Stimulated activated CD4-positive, alpha-beta T cell treated with anti-CD3 and anti-CD28 coated beads, TNF-alpha, amount 100 ng/mL, for 1 hour (primary cell): ENCODE measurements at places on chromosomes 5 and 9.
A peak's percentile ranks its signal among the peaks of the same experiment; 100 is the strongest.

- no peak for DNase-seq
Measured at GRCh38 chr5:125552486-125552885, 806.0 kb upstream of the ZNF608 start.

GRCh38 chr5:139774980-139775661 is 20.5 kb upstream of the PSD2 start:
- peak; percentile 19 for DNase-seq

GRCh38 chr5:13249854-13250253 is 694.6 kb downstream of the DNAH5 start:
- no peak for DNase-seq

- DNase-seq: no peak
Measured at GRCh38 chr5:60333005-60333571, 366.9 kb downstream of the DEPDC1B start.

DNA sequence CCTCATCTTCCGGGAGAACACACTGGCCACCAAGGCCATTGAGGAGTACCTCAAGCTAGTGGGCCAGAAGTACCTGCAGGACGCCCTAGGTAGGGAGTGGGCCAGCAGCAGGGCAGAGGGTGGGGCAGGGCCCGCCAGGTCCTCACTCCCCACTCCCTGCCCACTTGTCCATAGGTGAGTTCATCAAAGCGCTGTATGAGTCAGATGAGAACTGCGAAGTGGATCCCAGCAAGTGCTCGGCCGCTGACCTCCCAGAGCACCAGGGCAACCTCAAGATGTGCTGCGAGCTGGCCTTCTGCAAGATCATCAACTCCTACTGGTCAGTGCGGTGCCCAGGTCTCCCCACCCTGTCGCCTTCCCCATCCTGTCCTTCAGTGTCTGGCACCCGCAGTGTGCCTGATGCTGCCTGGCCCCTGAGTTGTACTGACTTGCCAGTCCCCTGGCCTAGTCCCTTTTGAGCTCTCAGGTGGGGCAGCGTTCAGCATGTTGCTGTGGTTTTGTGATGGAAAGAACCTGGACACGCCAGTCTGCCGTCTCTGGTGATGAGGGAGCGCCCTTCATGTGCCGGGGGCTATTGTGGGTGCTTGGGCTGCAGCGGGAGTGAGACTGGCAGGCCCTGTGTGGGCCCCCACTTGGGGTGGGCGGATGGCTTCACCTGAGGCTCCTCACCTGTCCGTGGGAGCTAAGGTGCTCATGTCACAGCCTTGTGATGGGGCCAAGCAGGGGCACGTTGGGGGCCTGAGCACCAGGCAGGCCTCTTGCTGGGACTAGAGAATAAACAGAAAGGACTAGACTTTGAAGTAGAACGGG is 112.3 kb downstream of the DAB2IP start:
- no peak for DNase-seq

DNA sequence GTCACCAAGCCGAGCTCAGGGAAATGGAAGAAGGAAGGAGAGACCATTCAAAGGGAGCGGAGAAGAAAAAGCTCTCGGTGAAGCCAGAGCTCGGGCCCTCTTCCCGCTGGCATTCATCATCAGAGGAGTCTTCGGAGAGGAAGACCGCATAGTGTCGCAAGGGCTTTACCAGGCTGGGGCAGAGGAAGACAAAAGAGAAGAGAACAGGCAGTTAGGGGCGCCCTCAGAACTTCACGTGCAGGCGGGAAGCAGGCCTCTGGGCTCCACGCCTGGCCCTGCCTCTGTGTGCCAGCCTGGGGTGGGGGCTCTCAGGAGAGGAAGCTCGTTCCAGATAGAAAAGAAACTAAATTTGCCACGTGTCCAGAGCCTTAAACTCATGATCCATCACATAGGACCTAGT is 31.7 kb downstream of the CRB2 start:
- no peak for DNase-seq

- no peak for DNase-seq
Measured at GRCh38 chr5:61200582-61201155, 38.4 kb upstream of the SMIM15 start.

- DNase-seq: no peak
Measured at GRCh38 chr5:150137168-150137957, 18.3 kb downstream of the PDGFRB start.

DNA sequence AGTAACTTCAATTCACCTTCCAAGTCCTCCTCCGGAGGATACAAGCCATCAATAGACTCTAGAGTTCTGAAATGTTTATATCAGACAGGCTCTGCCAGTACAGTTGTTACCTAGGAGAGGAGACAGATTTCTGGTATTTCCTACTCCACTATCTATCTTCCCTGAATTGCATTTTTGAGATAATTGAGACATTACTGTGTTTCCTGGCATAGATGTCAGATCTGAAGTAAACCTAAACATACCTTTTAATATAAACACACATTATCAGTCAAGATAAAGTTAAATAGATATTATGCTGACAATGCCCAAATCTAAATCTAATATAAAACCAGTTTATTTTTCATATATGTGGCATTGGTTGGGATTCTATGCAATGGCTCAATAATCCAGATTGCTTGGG is 8.2 kb upstream of the TYRP1 start:
- no peak for DNase-seq

GRCh38 chr5:150353032-150353675 is 4.3 kb upstream of the TCOF1 start:
- no peak for DNase-seq

DNA sequence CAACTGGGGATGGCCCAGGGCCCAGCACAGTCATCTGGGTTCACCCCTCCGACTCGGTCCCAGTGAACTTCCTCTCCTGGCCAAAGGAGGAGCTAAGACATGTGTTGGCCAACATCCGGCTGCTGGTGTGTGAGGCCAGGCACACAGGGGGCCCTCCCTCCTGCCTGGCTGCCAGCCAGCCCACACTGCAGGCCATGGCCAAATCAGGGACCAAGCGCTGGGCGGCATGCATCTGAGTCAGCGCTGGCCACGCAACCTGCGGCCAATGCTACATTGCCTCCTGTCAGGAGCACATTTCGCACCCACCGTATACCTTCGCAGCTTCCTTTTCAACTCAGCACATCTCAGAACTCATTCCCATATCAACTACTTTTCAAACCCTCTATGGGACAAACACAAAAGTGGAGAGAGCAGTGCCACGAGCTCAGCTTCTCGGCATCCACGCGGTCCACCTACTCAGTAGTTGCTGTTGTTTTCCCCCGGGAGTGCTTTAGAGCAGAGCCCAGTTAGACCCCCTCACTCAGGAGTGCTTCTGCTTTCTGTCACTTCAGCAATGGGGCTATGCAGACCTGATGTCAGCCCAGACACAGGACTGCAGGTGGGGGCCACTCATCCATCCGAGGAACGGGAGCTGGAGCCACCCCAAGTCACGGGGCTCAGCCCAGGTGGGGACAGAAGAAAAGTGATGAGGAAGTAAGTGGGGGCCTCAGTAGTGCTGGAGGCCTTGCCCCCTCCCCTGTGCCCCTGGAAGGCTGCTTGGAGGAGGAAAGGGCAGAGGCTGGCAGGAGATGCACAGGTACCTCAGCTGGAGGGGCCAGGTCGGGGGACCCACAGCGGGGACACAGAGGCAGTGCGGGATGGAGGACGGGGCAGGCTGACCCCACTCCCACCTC is 13.9 kb downstream of the NINJ1 start:
- DNase-seq: no peak

- no peak for DNase-seq
Measured at GRCh38 chr5:61097465-61097864, 64.8 kb downstream of the SMIM15 start.

DNA sequence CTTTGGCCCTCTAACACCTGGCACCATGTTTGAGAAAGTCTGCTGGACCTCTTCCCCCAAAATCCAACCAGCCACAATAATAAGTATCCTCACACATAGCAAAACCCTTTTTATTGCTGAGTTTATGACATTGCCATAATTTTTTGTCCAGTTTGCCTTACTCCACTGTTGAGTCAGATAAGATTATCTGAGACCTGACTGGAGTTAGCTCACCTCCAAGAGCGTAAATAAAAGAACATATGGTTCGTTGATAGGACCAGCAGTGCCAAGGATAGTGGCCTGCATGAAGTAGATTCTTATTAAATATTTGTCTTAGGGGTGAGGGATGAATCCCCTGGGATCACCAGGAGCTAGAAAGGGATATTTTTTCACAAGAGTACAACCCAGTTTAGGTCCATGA is 510.6 kb upstream of the MPDZ start:
- DNase-seq: no peak

DNA sequence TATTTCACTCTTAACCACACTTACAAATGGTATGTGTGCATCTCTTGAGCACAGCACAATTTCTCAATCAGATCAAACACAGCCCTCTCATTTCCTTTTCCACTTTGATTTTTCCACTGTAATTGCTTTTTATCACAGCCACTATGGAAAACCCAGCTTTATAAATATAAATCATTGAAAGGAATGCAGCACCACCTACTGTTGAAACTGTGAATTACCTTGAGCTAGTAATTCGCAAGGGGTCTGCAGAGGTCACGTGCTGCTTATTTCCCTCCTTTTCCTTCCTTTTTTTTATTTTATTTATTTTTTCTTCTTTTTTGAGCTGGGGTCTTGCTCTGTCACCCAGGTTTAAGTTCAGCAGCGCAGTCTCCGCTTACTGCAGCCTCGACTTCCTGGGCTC is 76.9 kb downstream of the CDH6 start:
- no peak for DNase-seq

DNA sequence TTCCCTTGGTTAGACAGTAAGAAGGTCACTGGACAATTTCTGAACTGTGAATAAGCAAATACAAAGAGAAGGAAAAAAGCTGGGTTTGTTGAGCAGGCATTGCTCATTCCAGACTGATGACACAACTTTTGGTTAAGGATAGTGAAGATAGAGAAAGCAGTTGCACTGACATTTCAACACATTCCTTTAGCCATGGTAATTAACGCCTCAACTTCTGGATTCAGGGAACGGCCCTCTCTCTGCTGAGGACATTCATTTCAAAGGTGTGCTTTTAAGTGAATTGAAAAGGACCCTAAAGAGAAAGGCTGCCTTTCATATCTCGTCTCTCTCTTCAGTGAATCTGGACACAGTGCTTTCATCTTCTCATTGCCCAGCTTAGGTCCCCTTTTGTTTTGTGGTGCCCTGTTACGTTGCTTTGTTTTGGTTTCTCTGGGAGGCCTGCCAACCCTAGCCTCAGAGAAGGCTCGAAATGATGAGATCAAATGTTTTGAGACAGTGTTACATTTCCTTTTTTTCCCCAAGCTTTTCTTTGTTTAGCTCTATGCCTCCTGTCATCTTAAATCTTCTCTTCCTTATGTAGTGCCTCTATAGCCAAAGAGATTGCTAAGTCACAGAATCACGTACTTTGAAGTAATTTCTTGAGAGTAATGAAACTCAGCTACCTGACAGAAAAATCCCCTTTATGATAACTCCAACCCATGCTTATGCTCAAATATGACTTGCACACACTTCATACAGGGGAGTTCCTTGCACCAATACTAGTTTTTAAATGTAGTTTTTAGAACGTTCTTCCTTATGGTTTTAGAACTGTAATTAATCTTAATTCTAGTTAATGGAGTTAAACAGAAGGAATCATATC is 94.4 kb upstream of the IFNE start:
- DNase-seq: no peak

GRCh38 chr9:127415657-127416056 is 8.5 kb upstream of the ZNF79 start:
- no peak for DNase-seq

DNA sequence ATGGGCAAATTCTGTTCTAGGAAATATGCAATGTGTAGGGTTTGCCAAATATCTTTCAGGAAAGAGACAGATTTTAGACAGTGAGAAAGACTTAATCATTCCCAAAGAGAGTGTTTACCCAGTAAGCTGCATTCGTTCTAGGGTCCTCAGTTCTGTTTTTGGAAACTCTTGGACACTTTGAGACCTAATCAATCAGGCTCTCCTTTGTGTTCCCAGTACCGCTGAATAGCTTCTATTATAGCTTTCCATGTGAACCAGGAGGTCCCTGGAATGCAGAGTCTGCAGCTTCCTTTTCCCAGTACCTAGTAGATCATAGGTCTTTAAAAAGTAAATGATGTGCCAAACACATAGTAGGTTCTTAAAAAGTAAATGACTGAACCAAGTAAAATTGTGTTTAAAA is 11.4 kb upstream of the SPINK1 start:
- no peak for DNase-seq

GRCh38 chr5:14721990-14722656 is 57.6 kb downstream of the OTULIN start:
- no peak for DNase-seq

GRCh38 chr5:79111387-79111959 is at the start of gene BHMT:
Gene BHMT (plus strand): TSS chr5:79111809. CDS start chr5:79111886, 77 bp downstream.
- DNase-seq: no peak

DNA sequence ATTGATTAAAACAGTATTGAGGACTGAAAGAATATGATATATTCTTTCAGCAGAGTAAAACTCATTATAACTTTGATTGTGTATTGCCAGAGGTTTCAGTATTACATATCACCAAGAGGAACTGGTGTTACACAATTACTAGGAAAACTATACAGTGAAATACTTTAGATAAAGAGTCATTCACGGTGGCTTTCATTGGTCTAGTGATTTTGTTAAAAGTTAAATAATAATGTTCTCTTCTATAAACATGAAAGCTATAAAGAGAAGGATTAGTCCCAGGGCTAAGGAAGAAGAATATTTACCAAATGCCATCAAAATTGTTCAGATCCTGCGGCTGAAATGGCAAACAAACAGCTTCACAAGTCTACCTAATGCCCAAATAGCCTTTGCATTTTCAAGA is 306.2 kb downstream of the SEMA5A start:
- no peak for DNase-seq

GRCh38 chr5:144429405-144429804 is 258.7 kb downstream of the KCTD16 start:
- no peak for DNase-seq

DNA sequence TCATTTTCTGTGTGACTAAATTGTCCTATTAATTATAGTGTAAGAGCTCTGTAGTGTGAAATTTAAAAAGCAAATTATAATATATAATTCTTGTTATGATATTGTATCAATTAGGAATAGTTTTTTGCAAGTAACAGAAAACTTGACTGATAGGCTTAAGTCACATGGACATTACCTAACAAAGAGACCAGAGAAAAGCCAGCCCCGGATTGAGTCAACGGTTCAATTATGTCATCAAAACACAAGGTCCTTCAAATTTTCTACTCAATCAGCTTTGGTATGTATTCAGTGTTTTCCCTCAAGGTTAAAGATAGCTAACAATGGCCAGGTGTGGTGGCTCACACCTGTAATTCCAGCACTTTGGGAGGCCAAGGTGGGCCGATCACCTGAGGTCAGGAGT is 126.7 kb upstream of the PTGER4 start:
- DNase-seq: no peak

- DNase-seq: no peak
Measured at GRCh38 chr9:69385581-69386033, 60.6 kb downstream of the ENTREP1 start.

DNA sequence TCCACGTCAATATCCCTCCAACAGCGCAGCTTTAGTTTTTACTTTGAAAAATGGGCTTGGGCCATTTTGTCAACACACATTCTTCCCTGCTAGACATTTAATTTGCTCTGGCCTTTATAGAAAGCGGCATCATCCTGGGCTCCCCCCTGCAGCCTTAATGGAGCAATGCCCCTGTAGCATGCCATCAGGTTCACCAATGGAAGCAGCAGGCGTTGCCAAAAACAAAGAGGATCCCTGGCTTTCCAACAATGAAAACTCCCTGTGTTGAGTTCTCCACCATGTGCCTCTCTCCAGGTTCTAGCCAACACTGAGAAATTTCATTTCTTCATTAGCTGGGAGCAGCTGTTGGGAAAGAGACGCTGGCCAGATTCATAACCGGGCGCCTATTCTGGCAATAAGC is 139.5 kb downstream of the ZNF622 start:
- no peak for DNase-seq

- no peak for DNase-seq
Measured at GRCh38 chr5:84718377-84718776, 333.7 kb upstream of the EDIL3 start.

- DNase-seq: no peak
Measured at GRCh38 chr9:13144166-13144775, 135.2 kb downstream of the MPDZ start.
